ENCODE measurements at places on chromosomes 3 and 15.

DNA sequence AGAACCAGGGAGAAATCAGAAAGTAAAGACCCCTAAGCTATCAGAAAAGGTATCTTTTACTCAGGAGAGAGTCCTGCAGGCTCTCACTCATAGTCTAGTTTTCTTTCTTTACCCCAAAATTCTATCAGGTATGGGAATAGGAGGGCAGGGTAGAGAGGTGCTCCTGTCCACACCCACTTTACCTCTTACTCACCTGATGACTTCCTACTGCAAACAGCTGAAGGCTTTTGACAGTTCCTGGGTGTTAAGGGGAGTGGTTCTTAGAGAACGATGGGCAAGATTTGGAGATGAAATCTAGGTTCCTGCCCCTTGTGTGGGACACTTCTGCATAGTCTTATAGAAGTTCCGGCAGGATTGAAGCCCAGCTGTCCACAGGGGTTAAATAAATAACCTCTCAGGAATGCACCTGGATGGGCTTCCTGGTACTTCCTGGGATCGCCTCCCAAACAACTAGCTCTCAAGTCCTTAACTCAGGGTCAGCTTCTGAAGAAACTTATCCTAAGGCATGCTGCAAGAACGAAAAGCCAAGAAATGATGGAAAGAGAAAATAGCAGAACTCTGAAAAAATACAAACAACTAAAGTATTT is 10.8 kb upstream of the TNFAIP8L3 start:
- no peak for DNase-seq

GRCh38 chr3:12946251-12946648 is 104.9 kb upstream of the RPL32 start:
- DNase-seq = no peak

- no peak for DNase-seq
Measured at GRCh38 chr3:123188058-123188457, 13.7 kb upstream of the SEC22A start.

GRCh38 chr3:149095487-149095886 is 9.2 kb upstream of the HLTF start:
- no peak for DNase-seq

DNA sequence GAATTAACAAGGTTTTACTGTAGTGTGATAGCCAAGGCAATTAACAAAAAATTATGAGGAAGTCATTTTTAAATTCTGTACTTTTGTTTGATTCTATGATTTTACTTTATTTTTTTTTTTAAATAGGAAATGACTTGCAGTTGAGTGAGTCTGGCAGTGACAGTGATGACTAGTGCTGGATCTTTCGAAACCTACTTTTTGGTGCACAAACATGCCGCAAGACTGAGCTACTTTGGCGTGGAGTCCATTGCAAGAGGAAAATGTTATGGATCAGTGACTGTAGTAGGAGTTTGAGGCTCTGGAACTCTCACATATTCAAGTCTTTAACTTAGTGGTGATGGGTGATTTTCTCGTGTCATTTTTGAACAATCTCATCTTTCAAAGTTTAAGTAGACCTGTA is 11.6 kb downstream of the EAF1 start:
- no peak for DNase-seq

GRCh38 chr3:55664387-55664786 is 177.3 kb upstream of the WNT5A start:
- no peak for DNase-seq

DNA sequence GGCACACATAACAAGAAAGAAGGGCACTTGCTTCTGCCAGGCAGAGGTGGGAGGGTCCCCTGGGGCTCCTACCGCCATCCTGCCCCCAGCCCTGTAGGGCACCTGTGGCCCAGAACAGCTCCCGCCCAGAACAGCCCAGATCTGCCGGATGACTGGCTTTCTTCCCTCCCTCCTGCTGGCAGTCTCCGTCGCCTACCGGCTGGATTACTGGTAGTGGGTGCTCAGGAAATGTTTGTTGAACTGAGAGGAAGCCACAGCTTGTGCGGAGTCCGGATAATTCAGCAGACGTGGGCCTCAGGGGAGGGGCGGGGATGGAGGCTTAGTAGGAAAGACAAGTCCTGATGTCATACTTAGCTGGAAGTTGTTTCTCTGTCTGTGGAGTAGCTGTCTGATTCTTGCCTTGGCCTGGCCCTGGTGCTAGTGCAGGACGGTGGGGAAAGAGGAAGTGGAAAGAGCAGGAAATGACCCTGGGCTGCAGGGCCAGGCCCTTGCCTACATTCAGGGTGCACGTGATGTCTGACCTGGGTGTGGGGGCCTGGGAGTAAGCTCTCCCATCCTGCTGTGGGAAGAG is 6.7 kb downstream of the CCDC9B start:
- DNase-seq = no peak

DNA sequence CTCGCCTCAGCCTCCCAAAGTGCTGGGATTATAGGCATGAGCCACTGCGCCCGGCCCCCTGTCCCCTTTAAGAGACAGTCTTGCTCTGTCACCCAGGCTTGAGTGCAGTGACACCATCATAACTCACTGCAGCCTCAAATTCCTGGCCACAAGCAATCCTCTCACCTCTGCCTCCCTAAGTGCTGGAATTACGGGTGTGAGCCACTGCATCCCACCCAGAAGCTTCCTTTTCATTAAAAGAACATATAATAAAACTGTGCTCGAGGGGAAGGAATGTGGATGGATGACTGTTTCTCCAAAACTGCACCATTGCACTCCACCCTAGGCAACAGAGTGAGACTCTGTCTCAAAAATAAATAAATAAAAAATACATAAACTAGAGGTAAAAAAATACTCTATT is 70.1 kb downstream of the NCEH1 start:
- DNase-seq = no peak

- DNase-seq = no peak
Measured at GRCh38 chr15:50390554-50391264, 33.5 kb upstream of the USP8 start.

GRCh38 chr3:73349657-73350056 is 275.1 kb downstream of the PDZRN3 start:
- DNase-seq = no peak

DNA sequence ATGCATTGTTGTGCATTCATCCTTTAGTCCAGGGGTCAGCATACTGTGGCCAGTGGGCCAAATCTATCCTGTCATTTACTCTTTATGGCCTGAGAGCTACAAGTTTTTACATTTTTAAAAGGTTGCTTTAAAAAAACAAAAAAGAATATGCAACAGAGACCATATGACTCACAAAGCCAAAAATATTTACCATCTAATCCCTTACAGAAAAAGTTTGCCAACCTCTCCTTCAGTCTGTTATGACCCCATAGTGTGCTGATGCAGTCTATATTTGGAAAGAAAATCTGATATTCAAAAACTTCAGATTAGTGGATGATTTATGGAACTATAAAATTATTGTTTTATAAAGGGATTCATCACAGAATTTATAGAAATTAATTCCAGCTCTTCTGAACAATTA is 237.5 kb upstream of the IL12A start:
- no peak for DNase-seq

- no peak for DNase-seq
Measured at GRCh38 chr3:17782751-17783150, 40.3 kb upstream of the TBC1D5 start.

- DNase-seq = no peak
Measured at GRCh38 chr15:90820481-90820880, 47.9 kb upstream of the FURIN start.

DNA sequence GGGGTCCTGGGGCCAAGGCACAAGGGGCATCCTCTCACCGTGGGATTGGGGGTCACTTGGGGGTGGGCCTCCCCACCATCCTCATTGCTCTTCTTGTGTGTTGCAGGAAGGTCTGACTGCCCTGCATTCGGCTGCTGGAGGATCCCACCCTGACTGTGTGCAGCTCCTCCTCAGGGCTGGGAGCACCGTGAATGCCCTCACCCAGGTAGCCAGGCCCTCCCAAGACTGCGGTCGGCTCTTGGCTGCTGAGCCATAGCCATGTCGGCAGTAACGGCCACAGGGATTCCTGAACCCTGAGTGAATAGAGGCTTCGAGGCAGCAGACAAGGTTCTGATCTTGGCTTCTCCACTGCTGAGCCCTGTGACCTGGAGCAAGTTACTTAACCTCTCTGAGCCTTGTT is 19.7 kb downstream of the ANKDD1A start:
- no peak for DNase-seq

GRCh38 chr3:166445865-166446264 is 608.6 kb upstream of the BCHE start:
- no peak for DNase-seq

DNA sequence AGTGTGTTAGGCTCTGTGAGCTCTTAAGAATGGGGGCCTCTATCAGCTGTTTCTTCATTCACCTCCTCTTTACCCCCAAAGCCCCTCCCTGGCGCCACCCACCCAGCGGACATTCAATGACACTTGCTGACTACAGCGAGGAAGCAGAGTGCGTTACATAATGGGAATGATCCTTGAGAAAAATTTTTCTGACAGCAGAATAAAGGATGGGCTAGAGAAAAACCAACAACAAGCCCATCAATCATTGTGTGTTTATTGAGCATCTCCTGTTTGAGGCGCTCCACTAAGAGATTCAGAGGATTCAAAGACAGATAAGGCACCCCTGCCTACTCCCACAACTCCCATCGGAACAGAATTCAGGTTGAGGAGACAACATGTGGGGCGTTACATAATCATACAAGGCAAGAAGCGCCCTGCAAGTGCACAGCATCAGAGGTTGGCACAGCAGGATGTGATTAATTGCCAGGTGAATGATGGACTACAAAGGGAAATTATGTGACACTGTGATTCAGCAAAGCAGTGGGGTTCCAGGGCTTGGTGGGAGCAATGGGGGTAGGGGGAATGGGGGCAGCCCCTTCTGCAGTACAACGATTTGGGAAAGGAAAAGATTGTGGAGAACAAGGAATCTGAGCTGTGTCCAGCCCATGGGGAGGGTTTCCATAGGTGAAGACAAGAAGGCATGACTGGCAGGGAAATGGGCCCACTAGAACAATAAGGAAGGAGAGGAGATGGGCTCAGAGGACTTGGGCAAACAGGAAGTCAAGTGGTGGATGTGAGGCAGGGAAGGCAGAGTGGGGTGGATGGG is 141.3 kb upstream of the ATP2B2 start:
- DNase-seq = no peak

- no peak for DNase-seq
Measured at GRCh38 chr3:139318431-139318816, 25.4 kb upstream of the MRPS22 start.

DNA sequence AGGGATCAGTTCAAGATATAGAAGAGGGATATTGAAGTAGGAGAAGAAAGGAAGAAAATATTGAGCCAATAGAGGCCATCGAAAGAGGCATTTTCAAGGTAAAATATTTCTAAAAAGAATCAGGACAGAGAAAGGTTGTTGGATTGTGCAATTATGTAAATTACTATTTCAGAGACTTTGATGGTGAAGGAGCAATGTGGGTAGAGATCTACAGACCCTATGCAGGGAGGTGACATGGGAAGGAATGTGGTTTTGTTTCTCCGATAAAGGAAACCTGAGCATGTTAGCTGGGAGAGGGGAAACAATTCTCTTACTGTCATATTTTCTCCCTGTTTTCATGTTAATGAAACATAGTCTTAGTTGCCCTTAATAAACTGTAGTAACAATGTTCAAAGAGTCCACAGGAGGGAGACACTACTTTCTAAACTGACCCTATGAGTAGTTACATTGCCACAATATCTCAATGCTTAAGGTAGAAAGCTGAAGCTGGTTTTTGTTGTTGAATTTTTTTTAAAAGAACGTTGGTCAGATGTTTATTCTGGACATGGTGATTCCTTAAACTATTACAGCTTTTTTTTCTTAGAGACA is 133.3 kb downstream of the GRM7 start:
- no peak for DNase-seq

All from stimulated activated CD8-positive, alpha-beta memory T cell treated with anti-CD3 and anti-CD28 coated beads, Interleukin-2, amount 100 ng/mL, for 1 hour (primary cell).